ENCODE measurements at places on chromosomes 12 and 14.

- DNase-seq, result no peak
These were observed 101.2 kb upstream of the SLC38A2 start for GRCh38 chr12:46473634-46474329.

DNA sequence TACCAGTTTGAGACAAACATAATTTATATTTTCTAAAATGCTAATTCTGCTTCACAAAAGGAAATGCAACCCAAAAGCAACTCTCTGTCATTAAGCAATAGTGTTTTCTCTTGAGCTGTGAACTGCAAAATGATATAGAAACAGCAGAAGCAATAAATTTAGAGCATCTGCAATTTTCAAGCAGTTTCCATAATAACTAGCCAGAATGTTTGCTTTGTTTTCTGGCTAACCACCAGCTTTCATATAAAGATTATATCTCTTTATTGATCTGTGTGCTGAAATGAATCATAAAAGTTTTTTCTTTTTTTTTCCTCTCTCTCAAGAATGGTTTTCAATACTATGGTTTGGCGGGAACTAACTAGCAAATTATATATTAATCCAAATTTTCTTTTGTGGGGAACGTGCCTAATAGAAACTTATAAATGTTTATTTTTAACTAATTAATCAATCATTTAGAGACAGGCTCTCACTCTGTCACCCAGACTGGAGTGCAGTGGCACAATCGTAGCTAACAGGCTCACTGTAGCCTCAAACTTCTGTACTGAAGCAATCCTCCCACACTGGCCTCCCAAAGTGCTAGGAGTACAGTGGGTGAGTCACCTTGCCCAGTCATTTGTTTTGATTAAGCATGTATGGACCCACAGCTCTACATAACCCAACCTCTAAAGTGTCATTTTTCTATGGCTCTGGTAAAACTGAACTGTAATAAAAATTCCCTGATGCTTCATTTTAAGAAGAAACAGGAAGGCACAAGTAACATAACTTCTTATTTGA is 830.1 kb upstream of the MGAT4C start:
- no peak for DNase-seq

DNA sequence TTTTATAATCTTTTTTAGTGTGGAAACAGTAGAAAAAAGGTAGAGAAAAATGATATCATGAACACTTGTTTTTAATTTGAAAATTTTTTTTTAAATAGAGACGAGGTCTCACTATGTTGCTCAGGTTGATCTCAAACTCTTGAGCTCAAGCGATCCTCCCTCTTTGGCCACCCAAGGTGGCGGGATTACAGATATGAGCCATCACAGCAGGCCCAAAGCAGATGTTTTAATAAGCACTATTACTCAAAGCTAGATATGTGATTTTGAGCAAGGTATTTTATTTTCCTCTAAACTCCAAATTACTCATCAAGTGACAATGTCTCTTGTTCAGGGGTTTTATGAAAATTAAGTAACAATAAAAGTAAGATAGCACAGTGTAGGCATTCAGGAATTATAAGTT is 10.7 kb upstream of the WDR89 start:
- DNase-seq, result no peak

GRCh38 chr14:35295845-35296161 is 3.6 kb downstream of the PSMA6 start:
- DNase-seq, result no peak

GRCh38 chr12:74891083-74891668 is 318.5 kb downstream of the KCNC2 start:
- no peak for DNase-seq

- no peak for DNase-seq
These were observed 342.0 kb downstream of the NPAS3 start for GRCh38 chr14:33280646-33281045.

- DNase-seq, result no peak
These were observed 122.5 kb downstream of the ZFP36L1 start for GRCh38 chr14:68670359-68670715.

GRCh38 chr14:38839694-38840365 is 263.2 kb downstream of the SEC23A start:
- no peak for DNase-seq

DNA sequence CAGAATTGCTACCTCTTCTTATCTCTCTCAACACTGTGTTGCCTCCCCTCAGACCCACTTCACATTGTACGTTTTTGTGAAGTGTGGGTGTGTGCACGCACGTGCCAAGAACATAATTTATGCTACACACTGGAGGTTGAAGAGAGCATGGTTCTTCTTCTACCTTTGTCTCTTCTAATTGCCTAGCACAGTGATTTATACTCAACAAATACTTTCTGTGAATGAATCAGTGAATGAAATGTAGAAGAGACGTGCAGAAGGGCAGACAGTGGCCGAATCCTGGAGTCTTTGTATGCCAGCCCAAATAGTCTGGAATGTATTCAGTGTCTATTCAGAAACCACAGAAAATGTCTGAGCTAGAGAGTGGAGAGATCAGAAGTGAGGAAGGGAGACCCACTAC is 4.6 kb upstream of the SAMD4A start:
- no peak for DNase-seq

DNA sequence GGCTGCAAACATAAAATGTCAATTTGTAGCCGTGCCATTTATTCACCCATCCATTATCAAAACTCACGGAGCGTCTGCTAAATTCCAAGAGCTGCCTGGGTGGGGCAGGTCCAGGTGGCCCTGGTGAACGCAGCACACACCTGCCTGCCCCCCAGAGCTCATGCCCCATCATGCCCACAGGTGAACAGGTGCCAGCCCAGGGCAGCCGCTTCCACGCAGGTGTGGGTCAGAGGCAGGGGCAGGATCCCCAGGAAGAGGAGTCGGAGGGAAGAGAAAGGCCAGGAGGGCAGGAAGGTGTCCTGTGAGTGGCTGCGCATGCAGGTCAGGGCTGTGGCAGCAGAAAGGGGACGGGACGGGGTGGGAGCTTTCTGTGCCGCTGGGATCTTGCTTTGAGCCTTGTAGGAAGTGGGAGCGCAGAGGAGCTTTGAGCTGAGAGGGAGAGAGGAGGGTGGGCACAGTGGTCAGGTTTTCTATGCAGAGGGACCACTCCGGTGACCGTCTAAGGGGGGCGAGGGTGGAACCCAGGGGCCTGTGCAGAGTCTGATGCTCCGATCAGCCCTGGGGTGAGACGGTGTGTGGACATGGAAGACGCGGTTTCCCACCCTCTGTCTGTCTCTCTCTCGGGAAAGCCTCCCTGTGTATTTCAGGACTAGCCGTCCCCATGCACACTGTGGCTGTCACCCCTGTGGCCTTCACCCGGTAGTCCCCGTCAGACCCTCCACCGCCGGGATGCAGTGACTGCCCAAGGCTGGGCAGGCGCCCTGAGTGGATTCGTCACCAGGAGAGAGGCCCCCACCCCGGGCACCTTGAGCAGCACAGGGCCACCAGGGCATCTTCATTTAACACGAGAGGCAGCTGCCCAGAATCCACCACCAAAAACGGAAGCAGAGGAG is 26.7 kb downstream of the GALNT9 start:
- no peak for DNase-seq
